Activated CD4-positive, CD25-positive, alpha-beta regulatory T cell (primary cell): ENCODE measurements at places on chromosomes 5 and 9.

DNA sequence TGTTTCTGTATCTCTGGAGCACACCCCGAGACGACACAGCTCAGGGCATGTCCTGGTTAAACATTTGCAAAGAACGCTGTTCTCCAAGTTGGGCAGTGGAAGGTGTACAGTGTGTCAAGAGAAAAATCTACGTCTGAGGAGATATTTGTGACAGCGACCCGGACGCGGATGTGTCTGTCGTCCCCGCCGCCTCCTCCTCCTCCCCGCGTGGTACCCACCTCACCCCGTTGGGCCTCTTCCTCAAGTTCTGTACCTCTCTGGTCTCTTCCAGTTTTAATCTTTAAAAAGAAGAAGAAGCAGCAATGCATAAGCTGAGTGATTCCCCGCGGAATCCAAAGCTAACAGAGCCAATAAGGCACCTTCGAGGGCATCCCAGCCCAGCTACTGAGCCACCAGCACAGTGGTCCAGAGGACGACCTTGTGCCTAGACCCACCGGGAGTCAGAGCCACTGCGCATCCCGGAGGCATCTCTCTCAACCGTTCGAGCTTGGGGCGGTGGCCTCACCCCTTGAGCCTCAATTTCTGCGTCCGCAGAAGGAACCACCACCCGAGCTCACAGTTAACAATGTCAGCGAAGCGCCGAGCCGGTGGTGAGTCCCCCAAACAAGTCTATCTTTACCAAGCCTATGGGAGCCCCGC, 467 bp downstream of the C9orf78 start:
- DNase-seq, result no peak

GRCh38 chr9:131610231-131610761, 65.0 kb downstream of the PRRT1B start:
- DNase-seq, result no peak

DNA sequence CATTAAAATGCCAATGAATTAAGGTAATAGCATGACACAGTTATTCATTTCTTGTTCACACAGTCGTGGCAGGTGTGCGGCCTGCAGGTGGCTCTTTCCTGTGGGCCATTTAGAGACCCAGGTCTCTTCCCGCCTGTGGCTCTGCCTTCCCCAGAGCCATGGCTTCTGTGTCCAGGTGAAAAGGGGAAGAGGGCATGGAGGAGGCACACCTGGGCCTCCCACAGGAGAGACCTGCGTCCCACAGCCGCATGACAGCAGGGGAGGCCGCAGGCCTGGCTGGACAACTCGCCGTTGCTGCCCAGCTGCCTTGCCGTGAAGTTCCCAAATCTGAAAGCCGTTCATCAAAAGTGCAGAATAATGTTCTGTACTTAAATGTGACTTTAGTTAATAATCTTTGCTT, 14.4 kb upstream of the PLEKHG4B start:
- no peak for DNase-seq

DNA sequence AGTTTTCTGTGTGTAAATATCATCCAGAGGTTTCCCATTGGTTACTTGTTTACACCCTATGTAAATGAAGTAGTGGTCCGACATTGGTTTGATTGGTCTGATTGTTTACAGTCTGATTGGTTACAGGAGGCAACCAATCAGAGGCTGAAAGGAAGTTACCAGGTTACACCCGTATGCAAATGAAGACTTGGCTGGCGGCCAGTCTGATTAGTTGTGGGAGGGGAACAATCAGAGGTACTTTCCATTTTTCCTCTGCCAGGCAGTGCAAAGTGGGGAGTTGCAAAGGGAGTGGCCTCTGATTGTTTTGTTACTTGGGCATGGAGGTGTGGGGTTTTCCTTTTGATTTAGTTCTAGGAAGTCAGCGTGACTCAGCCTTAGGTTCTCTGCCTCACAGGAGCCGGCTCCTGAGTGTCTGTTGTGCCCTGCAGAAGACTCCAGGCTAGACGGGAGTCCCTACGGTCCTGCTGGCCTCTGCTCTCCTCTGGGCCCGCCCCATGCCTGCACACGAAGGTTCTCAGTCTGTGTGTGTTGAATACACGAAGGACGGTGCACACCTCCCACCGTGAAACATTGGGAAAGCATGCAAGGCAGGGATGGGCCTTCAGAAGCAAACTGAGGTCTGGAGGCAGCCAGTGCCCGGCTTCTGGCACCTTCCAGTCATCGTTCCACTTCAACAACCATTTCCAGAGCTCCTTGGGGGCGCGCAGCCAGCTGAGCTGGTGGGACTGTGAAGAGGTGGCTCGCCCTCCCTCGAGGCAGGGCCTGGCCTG, 42.9 kb downstream of the OLFM1 start:
- no peak for DNase-seq

DNA sequence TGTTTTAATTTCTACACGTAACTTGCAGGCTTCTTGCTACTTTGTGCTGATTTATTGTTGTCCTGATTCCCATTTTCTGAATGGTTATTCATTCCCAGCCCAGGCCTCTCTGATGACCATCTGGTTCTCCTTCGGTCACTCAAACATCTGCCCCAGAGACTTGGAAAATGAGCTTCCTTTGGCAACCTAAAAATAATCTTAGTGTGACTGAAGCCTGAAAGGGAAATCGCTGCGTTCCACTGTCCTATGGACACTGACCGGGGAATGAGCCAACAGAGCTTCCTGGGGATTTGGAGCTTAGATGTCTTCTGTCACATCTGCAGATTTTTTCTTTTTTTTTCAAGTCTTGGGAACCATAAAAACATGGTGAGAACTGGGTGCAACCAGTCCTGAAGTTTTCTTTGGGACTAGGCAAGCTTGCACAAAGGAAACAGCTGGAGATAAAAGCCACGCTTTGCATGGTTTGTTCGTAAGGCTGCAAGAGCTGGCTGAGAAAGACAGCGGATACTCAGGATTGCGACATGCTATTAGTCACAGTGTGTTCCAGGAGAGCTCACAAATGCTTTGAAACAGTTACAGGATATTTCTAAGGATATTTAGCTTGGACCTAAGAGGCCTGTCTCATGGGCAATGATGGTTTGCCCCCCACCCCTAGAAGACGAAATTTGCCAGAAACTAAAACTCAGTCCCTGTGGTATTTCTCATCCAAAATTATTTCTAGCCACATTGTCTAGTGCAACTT, 146.2 kb downstream of the GOLPH3 start:
- DNase-seq, result no peak

GRCh38 chr9:38047301-38048251, 21.5 kb downstream of the SHB start:
- no peak for DNase-seq

DNA sequence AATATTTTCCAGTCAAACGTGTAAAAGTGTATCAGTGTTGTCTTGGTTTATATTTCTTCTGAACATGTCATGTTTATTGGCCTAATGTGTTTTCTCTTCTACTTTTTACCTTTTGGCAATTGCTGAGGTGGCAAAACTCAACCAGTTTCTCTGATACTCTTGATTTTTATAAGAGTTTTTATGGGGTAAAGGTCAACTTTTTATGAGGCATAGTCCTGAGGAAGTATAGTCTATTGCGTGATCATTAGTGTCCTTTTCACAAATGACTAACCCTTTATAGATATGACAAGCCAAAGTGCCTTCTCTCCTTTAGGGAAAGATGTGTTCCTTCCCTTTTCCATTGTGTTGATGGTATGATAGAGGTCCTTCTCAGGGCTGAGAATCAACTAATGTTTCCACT, 32.9 kb downstream of the OCLN start:
- no peak for DNase-seq

DNA sequence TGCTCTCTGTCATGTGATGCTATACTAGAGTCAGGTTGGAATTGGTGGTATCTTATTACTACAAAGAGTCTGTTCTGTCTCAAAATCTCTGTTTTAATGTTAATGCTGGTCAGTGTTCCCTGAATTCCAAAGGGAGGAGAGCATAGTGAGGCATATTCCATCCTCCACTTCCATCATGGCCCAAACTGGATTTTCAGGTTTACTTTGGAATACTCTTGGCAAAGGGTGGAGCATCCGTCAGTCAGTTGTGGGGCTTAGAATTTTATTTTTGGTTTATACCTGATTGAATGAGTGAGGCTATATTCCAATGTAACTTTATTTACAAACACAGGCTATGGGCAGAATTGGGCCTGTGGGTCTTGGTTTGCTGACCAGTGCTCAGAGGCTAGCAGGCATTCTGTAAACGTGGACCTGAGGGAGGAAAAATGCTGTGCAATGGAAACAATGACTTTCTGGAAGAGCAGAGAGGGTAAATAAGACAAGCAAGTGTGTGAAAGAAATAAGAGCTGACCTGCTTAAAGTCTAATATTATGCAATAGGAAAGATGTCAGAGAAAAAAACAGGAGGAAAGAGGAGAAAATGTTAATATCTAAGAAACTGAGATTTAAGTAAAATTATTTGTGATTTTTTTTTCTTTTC, 106.2 kb upstream of the CLINT1 start:
- no peak for DNase-seq

GRCh38 chr5:175895215-175895614, 23.8 kb downstream of the CPLX2 start:
- no peak for DNase-seq

GRCh38 chr5:79878721-79879336, 112.2 kb downstream of the MTX3 start:
- DNase-seq, result no peak

- DNase-seq, result no peak
These were observed 75.6 kb downstream of the USP20 start for GRCh38 chr9:129910628-129911567.

DNA sequence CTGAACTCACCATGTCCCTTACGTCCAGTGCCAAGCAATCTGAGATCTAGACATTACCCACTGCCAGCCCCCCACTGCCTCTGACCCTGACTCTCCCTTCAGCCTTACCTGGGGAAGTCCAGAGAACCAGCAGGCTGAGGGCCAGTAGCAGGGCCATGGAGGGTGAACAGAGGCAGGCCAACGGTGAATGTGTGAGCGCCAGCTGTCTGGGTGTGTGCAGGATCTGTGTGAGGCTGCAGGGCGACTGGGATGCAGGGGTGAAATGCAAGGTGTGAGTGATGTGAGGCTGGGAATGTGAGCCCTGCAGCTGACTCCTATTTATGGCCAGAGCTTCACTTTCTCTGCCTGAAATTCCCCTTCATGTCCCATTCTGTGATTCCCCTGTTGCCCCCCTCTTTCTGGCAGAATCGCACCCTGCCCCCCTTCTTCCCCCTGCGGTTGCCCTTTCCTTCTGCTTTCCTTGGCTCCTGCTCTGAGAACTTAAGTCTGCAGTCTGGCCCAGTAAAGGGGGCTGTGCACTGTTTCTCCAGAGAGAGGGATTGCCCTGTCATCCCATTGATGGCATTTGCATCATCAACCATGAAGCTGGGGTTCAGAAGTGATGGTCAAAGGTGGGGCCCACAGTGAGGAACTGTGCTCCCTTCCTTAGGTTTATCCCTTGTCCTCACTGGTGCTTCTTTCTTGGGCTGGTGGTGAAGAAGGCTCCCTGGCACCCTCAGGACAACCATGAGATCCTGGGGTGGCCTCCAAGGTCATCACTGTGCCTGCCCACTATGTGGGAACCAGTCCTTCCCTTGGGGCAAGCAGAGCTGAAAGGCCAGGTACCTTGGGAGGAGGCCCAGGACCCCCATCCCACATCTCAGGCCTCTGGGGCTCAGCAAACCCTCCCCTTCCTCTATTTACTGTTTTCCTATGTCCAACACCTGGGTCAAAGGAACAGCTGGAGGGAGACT, at the start of gene CCL19:
Gene CCL19, minus strand, starts transcription at position 294 of the 953 bp plus-strand sequence. Its CDS starts 137 bp downstream, at position 157.
- no peak for DNase-seq

GRCh38 chr5:126054577-126055347, 368.4 kb upstream of the GRAMD2B start:
- no peak for DNase-seq

GRCh38 chr9:129550199-129550839, 70.6 kb downstream of the C9orf50 start:
- DNase-seq, result no peak

- DNase-seq, result no peak
These were observed 45.2 kb upstream of the RAD23B start for GRCh38 chr9:107237873-107238272.

DNA sequence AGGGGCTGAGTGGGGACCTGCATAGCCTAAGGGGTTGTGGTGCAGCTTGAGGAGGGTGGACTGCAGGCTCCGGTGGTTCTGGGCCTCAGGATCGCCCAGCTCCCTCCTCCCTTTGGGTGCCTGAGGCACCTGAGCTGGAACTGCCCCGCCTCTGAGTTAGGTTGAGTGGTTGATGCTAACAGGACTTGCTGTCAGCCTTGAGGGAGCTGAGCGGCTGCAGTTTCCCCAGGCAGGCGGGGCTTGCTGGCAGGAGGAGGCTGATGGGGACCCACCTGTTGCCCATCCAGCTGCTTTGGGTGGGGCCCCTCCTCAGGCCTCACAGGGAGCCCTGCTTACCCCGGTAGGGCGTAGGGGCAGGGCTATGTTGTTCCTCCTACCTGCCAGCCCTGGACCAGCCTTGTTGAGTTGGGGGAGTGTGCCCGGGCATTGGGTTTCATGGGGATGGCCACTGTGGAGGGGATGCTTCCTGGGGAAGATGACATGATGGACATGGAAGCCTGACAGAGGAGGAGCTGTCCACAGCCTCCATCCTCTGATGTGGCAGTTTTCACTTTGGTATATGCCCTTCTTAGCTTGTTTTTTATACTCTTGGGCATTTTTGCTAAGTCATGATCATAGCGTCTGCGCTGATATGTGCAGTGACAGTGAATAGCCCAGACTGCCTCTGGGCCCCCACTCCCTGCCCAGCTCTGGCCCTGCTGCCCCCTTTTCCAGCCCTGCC, 14.3 kb downstream of the WNK2 start:
- DNase-seq, result no peak

DNA sequence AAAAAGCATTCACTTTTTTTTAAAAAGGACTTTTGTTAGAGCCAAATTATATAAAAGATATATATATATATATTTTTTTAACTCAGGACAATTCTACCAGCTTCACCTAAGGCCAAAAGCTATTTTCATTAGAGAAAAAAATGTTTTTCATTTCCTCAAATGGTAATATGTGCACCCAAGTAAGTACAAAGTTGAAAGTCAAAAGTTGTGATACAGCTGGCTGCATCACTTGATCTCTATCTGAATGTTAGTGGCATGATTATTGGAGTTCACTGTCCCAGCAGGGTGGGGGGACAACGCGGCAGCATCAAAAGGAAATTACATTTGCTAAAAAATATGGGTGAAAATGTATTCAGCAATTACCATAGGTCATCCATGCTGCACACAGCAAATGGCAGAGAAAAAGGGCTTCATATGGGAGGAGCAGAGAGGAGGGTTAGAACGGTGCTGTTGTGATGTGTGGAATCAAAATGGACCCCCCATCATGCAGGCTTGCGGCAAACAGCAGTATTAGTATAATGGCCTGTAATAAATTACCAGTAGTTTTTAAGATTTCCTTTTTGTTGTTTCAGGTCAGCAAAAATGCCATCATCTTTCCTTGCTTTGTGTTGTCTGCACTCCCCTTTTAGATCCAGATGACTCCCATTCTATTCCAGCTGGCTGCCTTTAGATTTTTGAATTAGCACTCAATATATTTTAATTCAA, 253.7 kb downstream of the MAT2B start:
- DNase-seq, result no peak

- no peak for DNase-seq
These were observed 15.5 kb upstream of the MGAT1 start for GRCh38 chr5:180817893-180818674.

DNA sequence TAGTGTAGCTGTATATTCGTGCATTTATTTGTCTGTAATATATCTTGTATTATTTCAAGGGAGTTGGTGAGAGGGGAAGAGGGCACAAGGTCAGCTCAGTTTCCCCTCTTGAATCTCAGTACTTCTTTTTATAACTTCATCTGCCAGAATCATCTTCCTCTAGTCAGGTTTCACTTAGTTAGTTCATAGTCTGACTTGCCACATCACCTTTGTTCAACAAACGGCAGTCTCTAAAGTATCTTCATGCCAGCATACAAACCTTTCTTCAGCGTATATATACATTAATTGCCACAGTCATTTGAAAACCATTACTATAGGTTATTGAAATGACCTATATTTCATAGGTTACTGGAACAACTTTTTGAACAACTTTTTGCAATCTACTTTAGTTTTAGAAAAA, 1.6 kb downstream of the ECM2 start:
- no peak for DNase-seq
